Stimulated activated CD8-positive, alpha-beta memory T cell treated with anti-CD3 and anti-CD28 coated beads, Interleukin-2, amount 100 ng/mL, for 1 hour (primary cell): ENCODE measurements at places on chromosomes 1 and 21.

DNA sequence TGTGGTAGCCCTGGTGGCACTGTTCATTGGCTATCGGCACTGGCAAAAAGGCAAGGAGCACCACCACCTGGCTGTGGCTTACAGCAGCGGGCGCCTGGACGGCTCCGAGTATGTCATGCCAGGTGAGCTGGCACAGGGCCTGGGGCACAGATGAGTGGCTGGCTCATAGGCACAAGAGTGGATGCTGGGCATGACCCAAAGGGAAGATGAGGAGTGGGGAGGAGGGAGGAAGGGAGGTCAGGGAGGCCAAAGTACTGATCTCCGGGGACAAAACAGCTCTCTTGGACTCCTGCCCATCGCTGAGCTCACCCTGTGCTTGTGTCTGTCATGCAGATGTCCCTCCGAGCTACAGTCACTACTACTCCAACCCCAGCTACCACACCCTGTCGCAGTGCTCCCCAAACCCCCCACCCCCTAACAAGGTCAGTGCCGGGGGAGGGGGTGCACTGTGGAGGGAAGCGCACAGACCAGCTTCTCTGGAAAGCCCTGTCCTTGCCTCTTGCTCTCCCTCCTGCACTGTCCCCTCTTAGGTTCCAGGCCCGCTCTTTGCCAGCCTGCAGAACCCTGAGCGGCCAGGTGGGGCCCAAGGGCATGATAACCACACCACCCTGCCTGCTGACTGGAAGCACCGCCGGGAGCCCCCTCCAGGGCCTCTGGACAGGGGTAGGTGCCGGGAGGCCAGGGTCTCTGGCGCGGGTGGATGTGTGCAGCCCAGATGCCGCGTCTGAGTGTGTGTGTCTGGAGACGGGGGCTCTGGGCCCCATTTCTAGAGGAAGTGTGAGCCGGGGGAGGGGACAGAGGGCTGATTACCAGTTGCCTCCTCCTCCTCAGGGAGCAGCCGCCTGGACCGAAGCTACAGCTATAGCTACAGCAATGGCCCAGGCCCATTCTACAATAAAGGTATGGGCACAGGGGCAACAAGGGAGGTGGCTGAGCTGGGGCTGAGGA lies 7.3 kb upstream of the LRRC71 start:
- DNase-seq: no peak

- no peak for DNase-seq
These were observed 341.8 kb downstream of the NPHP4 start for GRCh38 chr1:5650283-5651026.

DNA sequence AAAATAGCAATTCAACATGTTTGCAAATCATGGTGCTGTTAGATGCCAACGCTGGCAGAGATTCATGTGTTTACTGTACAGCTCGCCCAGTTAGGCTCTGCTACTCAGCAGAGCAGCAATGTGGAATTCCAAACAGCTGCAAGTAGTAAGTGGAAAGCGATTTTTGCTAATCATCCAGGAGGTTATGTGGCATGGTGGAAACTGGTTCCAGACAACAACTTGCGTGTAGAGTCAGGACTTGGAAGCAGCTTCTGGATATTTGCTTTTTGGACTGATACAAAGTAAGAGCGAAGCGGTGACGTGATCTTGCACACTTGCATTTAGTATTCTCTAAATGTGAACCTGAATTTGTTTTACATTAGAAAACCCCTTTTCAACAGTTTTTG lies 27.1 kb upstream of the HHAT start:
- DNase-seq: no peak

GRCh38 chr1:229047840-229048620 lies 222.9 kb upstream of the RAB4A start:
- DNase-seq: no peak
